ENCODE measurements at places on chromosomes 4 and X.

DNA sequence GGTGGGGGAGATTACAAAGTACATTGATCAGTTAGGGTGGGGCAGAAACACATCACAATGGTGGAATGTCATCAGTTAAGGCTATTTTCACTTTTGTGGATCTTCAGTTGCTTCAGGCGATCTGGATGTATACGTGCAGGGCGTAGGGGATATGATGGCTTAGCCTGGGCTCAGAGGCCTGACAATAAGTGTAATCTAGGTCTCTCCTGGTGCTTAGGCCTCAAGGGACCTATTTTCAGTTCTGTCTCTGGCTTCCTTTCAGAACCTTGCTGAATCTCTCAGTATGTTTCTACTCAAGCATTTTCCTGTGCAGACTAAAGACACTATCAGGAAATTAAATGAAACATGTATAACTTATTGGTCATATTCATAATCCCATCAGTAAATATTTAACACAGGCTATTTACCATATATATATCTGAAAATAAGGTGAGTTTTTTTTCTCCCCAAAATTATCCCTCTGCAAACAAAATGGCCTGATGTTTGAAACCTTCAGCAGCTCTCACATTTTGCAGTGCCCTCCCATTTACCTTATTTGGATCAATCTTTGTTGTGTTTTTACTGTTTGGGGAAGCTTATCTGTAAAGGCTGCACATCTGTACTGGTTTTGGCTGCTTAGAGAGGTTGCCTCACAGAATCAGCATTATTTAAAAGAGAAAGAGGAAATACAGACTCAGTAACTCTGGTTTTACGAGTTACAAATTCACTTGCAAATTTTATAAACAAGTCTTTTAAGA lies 2.3 kb upstream of the ZCCHC4 start:
- DNase-seq, result no peak

DNA sequence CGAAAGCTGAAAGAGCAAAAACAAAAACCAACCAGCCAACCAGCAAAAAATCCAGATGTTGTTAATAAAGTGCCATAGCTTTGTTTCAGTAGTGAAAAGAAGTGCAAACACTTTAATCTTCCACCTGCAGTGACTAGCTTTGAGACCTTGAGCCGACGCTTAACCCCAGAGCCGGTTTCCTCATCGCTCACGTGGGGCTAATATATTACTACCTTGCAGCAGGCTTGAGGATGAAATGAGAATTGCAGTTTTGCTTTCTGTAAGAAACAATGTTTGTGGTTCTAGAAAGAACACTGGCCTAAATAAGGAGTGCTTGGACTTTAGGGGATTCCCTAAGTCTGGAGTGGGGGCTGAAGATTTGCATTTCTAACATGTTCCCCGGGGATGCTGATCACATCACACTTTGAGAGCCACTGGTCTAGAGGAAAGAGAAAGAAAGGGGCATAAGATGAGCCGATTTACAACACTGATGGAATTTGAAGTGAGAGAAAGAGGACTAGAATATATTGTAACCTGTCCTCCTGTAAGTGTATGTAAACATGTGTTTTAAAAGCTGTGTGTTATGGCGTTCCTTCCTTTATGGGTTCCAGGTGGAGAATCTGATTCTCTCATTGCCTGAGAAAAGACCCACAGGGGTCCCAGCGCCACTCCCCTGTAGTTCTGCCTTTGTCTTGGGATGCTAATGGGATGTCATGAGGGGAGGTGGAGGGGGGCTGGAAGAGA lies 1.4 kb downstream of the FGF2 start:
- DNase-seq, result no peak

- no peak for DNase-seq
These were observed 58.9 kb downstream of the ARX start for GRCh38 chrX:24956828-24957227.

GRCh38 chr4:102466298-102466697 lies 34.9 kb upstream of the NFKB1 start:
- DNase-seq, result no peak

GRCh38 chr4:83454686-83455085 lies 937 bp downstream of the HELQ start:
- no peak for DNase-seq

DNA sequence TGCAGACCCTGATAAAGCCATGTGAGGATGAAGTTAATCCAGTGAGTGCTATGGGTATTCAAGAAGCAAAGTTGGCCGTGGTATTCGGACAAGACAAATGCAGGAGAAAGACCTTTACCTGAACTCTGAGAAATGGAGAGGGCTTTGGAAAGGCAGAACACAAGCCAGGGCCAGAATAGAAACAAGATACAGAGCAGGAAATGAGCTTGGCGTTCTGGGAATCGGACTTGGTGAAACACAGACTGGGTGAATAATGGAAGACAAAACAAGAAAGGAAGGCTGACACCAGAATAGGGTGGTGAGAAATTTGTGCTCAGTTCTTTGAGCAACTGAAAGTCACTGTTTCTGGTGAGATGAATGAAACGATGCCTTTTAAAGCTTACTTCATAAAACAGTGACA lies 83.3 kb downstream of the VEGFC start:
- DNase-seq, result no peak

GRCh38 chrX:134933248-134933647 lies 57.5 kb upstream of the SMIM10 start:
- DNase-seq, result no peak

DNA sequence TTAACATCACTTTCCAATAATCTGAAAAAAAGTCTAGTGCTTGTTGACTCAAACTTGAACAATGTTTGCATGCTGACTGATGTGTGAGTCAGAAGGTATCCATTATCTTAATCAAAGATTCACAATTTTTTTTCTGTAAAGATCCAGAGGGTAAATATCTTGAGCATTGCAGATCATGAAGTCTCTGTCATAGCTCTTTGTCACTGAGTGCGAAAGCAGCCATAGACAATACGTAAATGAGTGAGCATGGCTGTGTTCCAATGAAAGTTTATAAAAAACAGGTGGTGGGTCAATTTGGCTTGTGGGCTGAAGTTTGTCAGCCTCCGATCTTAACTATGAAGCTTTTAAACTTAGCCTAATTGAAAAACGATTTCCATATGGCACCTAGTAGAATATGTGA lies 37.7 kb downstream of the NHS start:
- no peak for DNase-seq

DNA sequence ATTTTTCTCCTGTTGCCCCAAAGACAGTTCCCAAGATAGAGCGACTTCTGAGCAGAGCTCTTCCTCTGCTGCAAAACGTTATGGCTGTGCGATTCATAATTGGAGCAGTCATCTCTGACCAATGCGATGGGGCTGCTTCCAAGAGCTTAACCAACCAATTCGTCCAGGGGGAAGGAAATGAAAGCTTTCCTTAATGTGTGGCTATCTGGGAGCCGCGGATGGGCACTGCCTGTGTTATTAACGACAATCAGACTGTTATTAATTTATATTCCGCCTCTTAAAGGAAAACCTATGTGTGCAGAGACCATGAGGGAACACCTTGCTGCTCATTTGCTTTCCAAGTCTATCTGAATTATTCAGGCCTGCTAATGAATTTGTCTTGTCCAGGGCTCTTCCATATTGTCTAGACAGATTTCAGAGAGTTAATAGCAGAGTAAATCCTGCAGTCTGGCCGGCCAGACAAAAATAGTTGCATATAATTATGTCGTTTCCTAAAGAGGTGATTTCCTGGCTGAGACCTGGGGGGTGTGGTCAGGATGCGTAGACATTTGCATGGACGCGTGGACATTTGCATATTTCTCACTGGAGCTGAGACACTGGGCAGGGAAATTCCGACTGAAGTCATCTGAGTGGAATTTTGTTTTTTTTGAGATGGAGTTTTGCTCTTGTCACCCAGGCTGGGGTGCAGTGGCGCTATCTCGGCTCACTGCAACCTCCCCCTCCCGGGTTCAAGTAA lies 135.4 kb downstream of the HMX1 start:
- no peak for DNase-seq

Data from cerebellar nuclear complex (tissue), 1 donor.